Left hindlimb (tissue), 1 donor: ENCODE measurements at places on chromosomes 6 and 20.

DNA sequence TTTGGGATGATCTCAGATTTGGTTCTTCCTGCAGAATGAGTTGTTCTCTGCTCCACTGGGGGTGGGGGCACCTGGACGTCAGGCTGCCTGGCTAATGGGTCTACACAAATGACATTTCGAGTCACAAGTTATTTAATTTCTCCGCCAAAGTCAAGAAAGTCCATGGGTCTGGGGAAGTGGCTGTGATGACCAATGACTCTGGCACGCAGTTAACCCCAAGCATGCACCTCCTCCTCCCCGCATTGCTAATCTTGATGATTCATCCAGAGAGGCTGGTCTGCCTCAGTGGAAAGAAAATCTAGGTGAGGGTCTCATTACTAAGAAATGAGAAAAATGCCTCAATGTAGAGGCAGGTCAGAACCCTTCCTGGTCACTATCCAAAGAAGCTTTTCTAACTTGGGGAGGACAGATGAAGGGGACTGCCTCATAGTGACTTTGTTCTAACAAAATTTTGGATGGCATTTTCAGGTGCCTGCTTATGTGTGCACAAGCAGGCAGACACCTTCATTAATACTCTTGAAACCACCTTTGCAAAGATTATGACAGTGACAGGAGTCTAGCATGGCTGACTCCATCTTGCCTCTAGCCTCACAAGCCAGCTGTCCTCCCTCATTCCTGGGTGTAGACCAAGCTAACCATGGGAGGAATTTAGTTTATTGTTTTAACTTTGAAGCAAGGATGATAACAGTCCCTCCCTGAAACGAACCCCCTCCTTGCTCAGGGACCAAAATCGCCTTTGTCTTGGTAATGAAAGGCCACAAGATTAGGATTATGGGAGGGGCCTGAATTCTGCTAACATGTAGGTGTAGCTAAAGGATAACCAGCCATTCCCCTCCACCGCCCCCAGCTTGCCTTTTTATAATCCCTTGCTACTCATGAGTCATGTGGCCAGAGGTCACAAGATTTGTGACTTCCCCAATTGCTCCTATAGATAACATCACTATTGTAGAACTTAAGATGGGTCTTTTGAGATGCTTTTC, 98.6 kb upstream of the MRPS10 start:
- no peak for DNase-seq

GRCh38 chr6:42026540-42026939, 23.8 kb upstream of the TAF8 start:
- DNase-seq = no peak

DNA sequence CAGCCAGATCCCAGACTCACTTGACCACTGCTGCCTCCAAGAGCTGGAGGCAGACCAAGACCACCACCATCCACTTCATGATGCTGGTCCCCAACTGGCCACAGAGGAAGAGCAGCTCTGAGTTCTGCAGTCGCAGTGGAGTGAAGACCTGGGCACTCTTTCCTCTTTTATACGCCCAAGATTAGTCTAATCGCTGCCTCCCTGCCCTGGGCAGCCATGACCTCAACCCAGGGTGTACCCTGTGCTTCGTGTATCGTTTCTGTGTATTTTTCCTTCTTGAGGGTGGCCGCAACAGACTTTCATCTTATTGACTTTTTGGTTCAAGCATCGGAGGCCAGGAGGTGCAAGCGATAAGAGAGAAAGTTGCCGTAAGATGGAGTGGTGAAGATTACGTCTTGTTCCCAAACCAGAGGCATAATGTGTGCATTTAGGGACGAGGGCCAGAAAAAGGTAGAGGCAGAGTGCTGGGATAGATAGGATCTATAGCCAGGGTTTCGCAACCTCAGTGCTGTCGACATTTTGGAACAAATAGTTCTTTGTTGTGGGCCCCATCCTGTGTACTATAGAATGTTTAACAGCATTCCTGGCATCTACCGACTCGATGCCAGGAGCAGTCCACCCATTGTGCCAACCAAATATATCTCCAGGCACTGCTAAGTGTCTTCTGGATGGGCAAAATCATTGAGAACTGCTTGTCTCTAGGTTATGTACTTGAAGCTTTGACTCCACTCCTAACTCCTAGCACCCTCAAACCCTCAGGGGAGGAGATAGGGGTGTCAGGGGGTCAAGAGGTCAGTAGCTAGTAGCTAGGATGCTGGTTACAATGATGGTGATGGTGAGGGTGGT, at the start of gene PGC:
Gene PGC (minus strand): TSS at position 142 of the 846 bp plus-strand sequence. CDS start 63 bp downstream, at position 79.
- DNase-seq = no peak

GRCh38 chr6:111625099-111625416, 19.4 kb upstream of the TRAF3IP2 start:
- DNase-seq = no peak

GRCh38 chr20:52829111-52829510, 143.0 kb upstream of the TSHZ2 start:
- DNase-seq = no peak

DNA sequence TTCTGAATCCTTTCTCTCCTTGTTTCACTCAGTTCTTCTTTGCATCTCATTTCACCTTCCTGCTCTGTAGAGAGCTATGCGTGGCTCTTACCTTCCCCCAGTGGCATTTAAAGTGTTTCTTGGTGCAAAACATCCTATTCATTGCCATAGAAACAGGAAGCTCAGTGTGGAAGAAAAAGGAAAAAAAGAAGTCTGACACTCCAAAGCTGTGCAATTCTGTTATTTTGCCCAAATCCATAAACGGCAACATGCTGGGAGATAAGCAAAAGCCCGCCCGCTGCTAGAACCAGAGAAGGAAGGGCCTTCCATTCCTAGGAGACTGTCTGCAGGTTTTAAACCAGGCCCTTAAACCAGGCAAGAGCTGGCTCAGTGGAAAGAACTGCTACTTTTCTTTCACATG, 247.1 kb downstream of the HIVEP2 start:
- DNase-seq = no peak
